ENCODE measurements at places on chromosomes 5 and 9. TPM values are rescaled to one million over a fixed set of nuclear protein-coding genes. Genes with fewer than 3 reads are reported as not detected.

HRCT1 gene
- total RNA-seq: not detected

EQTN gene
- not detected for total RNA-seq

PCDHGA6 gene
- total RNA-seq: 0.50 TPM

CSF1R gene
- total RNA-seq: not detected

CDO1 gene
- 6.9 TPM for total RNA-seq

GPR107 gene
- total RNA-seq: 50.7 TPM

PTPN3 gene
- 3.1 TPM for total RNA-seq

SYNPO gene
- total RNA-seq: 4.2 TPM

S1PR3 gene
- 99.1 TPM for total RNA-seq

NIPAL4 gene
- 0.09 TPM for total RNA-seq

PSAT1 gene
- 75.7 TPM for total RNA-seq

WDR5 gene
- 53.8 TPM for total RNA-seq

PCDHB14 gene
- 2.6 TPM for total RNA-seq

SPINK4 gene
- 1.2 TPM for total RNA-seq

ORM2 gene
- 0.59 TPM for total RNA-seq

DNA sequence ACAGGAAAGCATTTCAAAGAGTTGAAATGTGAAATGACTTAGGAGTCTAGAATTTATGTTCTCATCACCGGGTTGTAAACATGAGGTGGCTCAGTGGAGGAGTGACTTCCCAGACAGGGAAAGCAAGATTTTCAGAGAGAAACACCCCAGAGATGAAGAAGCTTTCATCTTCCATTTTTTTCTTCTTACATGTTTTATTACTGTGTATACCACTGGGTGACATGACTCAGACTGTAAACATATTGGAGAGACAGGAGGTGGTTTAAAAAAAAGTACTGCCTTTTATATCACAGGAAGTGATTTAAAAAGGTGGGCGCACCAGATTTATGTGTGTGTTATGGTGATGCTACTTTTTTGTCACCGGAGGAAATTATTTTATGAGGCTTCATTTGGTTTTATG, 209.1 kb upstream of the TUT7 start:
- no peak overlapping the region for H3K27ac ChIP-seq
- DNase-seq: no peak
- no peaks in the 10 kb centered on the region for H3K36me3 ChIP-seq
- no peaks in the 10 kb centered on the region for H3K27me3 ChIP-seq

DNA sequence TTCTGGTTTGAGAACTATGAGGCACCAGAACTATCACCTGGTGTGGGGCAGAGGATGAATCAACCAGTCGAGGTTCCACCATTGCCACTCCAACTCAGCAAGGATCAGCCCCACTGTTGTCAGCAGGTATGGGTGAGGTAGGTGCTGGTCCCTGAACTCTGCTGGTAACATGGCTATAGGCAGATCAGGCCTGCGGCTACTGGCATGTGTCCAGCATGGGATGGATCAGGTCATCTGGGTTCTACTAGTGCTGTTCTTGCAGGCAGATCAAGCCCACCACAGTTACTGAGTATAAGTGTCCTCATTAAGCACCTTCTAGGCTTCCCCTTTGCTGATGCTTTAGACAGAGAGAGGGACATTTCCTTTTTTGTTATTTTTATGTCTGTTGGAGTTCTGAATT, 71.7 kb downstream of the GABRA6 start:
- H3K36me3 ChIP-seq: no peaks in the 10 kb centered on the region
- no peak overlapping the region for H3K4me3 ChIP-seq
- DNase-seq: no peak
- no peak overlapping the region for H3K27ac ChIP-seq

DNA sequence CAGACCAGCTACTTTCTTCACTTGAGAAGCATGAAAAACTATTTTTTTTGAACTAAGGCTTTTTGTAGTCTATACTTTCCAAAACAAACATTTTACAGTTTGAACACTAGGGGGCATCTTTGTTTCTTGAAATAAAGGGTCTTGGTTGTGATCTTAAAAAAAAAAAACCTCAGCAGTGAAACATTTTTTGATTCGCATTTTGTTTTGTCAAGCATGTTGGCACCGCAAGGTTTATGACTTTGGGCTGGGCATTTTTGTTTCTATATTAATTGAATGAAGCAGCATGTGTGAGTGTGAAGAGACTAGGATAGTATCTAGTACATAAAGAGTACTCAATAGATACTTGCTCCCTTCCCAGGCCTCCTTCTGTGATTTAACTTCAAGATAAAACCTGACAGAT, 31.6 kb upstream of the ACOT12 start:
- H3K27me3 ChIP-seq: no peaks in the 10 kb centered on the region
- DNase-seq: no peak
- no peak overlapping the region for H3K27ac ChIP-seq
- no peak overlapping the region for H3K4me3 ChIP-seq

DNA sequence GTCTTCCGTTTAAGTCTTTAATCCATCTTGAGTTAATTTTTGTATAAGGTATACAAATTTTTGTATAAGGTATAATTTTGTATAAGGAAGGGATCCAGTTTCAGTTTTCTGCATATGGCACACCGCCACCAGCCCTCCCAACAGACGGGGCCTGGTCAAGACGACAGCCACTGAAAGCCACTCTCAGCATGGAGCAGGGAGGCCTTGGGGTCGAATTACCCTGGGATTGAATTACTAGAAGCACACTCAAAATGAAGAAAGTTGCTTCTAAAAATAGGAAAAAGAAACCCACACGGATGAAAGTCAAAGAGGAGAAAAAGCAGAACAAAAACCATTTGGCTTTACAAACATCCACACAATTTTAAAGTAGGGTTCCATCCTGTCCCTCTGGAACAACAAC, 586.2 kb upstream of the ADAMTS16 start:
- H3K4me1 ChIP-seq: peaks cover 3% of the 10 kb centered on the region
- H3K36me3 ChIP-seq: no peaks in the 10 kb centered on the region
- no peak overlapping the region for H3K4me3 ChIP-seq
- no peak for DNase-seq
- no peaks in the 10 kb centered on the region for H3K27me3 ChIP-seq

- H3K27me3 ChIP-seq: no peaks in the 10 kb centered on the region
- H3K4me1 ChIP-seq: peaks cover 6% of the 10 kb centered on the region
- no peak for DNase-seq
These were observed 58.4 kb upstream of the STK32A start for GRCh38 chr5:147176422-147176821.

GRCh38 chr9:121172726-121173487, 28.8 kb downstream of the RAB14 start:
- no peak overlapping the region for H3K27ac ChIP-seq
- no peak overlapping the region for H3K4me3 ChIP-seq
- peaks cover 2% of the 10 kb centered on the region for H3K4me1 ChIP-seq
- no peak for DNase-seq
- H3K27me3 ChIP-seq: no peaks in the 10 kb centered on the region

GRCh38 chr5:150152636-150153462, 2.8 kb downstream of the PDGFRB start:
- no peaks in the 10 kb centered on the region for H3K27me3 ChIP-seq
- H3K4me3 ChIP-seq: no peak overlapping the region
- no peak overlapping the region for H3K27ac ChIP-seq
- H3K36me3 ChIP-seq: no peaks in the 10 kb centered on the region

- H3K4me3 ChIP-seq: no peak overlapping the region
- DNase-seq: no peak
- H3K27ac ChIP-seq: no peak overlapping the region
These were observed 13.2 kb upstream of the LHX2 start for GRCh38 chr9:123998278-123998925.

DNA sequence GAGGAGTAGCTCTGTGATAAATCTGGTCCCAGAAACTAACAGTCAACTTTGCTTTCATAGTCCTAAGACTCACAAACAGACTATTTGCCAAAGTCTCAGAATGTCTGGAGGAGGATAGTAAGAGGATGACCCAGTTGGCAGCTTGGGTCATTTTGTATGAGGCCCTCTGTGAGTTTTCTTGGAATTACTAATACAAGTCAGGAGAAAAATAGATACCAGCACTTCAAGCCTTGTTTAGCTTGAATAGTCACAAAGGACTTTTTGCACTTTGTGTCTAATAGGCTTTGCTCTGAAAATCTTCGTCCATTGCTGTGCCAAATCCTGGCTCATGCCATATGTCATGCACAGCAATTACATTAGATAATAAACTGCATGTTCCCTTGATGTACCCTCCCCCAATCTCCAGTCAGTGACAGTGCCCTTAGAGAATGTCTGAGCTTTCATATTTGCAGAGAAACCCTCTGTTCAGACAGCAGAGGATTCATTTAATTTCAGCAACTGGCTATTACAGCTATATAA, 612.8 kb downstream of the CSNK1G3 start:
- no peaks in the 10 kb centered on the region for H3K27me3 ChIP-seq
- no peak for DNase-seq
- H3K4me1 ChIP-seq: no peaks in the 10 kb centered on the region

GRCh38 chr5:154778534-154778933, 23.4 kb downstream of the LARP1 start:
- H3K4me1 ChIP-seq: peaks cover 12% of the 10 kb centered on the region
- no peak overlapping the region for H3K4me3 ChIP-seq
- no peaks in the 10 kb centered on the region for H3K27me3 ChIP-seq
- no peak for DNase-seq

- no peaks in the 10 kb centered on the region for H3K36me3 ChIP-seq
- no peaks in the 10 kb centered on the region for H3K27me3 ChIP-seq
- no peak overlapping the region for H3K4me3 ChIP-seq
- no peak overlapping the region for H3K27ac ChIP-seq
- no peaks in the 10 kb centered on the region for H3K4me1 ChIP-seq
These were observed 375.8 kb upstream of the ST8SIA4 start for GRCh38 chr5:101278917-101279316.

DNA sequence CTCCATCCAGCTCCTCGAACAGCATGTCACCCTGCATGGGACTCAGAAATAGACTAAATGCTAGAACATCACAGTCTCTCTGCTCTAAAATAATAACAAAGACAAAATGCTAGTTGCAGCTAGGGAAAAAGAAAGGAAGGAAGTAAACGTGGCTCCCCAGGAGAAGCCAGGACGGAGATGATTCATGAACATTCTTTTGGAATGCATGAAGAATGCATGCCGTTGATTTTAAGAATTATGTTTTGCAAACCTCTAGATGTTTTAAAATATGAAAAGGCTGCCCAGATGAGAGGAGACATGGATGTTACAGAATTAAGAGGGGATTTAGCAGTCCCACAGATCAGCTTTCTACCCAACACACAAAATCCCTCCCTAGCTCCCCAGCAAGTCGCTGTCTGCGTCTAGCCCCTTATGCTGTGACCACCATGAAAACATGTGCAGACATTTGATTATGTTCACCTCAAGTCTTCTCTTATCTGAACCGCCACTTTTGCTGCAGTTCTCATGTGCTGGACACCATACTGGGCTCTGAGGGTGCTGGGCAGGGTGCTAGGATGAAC, 139.4 kb upstream of the LMX1B start:
- peaks cover 6% of the 10 kb centered on the region for H3K4me1 ChIP-seq
- no peak overlapping the region for H3K27ac ChIP-seq
- no peak overlapping the region for H3K4me3 ChIP-seq
- DNase-seq: no peak
- H3K36me3 ChIP-seq: no peaks in the 10 kb centered on the region

DNA sequence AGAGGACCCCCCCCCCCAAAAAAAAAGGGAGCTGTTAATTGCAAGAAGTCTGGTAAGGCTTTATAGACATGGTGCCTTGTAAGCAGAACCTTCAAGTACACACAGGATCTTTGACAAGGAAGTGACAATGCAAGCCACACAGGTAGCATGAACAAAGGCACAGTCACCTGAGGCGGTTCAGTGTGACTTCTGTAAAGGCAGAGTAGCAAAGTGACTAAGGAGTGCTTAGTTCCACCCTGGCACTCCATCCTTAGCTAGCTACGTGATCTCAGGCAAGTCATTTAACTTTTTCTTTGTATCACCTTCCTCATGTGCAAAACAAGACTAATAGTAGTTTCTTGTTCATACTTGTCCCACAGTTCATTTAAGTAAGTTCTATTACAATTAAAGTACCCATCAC, 282.0 kb downstream of the PRELID2 start:
- DNase-seq: no peak
- H3K27me3 ChIP-seq: no peaks in the 10 kb centered on the region
- H3K4me1 ChIP-seq: no peaks in the 10 kb centered on the region
- H3K36me3 ChIP-seq: no peaks in the 10 kb centered on the region
- no peak overlapping the region for H3K27ac ChIP-seq

- DNase-seq: no peak
- no peaks in the 10 kb centered on the region for H3K27me3 ChIP-seq
- no peaks in the 10 kb centered on the region for H3K36me3 ChIP-seq
- H3K27ac ChIP-seq: no peak overlapping the region
- H3K4me3 ChIP-seq: no peak overlapping the region
- H3K4me1 ChIP-seq: peaks cover 8% of the 10 kb centered on the region
These were observed 94.8 kb downstream of the ARRDC3 start for GRCh38 chr5:91288118-91288916.

- no peak overlapping the region for H3K27ac ChIP-seq
- peak; percentile 73 for DNase-seq
- no peaks in the 10 kb centered on the region for H3K27me3 ChIP-seq
- peaks cover 15% of the 10 kb centered on the region for H3K4me1 ChIP-seq
- H3K4me3 ChIP-seq: peak overlapping the region; percentile 56
These were observed 49.9 kb downstream of the USP20 start for GRCh38 chr9:129885018-129885669.

DNA sequence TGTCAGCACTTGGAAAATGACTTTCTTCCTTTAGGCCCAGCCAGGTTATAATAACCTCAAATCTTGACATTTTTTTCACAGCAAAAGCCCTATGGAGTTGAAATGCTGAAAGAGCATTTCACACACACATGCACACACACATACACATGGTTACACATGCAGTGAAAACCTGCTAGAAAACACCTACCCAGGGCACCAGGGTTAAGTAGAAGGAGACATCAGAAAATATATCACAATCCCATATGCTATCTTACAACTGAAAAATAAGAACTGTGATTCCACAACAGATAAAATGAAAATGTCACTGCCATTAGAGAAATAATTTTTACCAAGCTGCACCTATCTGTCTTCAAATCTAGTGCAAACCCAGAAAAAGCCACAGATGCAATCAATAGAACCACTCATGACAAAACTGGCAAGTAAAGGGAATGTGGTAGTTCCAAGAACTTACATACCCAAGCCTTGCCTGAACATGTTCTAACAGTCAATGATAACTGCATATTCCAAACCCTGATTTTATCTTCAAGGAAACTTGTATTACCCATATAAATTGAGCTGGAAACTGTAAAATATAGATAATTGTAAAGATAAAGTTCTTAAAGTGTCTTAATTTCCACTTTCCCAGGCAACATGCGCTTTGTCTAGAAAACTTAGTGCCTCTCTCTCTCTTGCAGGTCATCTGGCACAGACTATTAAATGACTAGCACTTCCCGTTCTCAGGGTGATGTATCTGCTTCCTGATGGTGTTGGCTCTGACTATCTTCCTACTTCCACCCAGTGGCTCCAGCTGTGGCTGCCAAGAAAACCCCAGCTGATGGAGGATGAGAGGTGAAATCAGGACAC, 250.2 kb upstream of the PTGER4 start:
- no peak overlapping the region for H3K4me3 ChIP-seq
- no peaks in the 10 kb centered on the region for H3K27me3 ChIP-seq
- no peak for DNase-seq
- H3K4me1 ChIP-seq: no peaks in the 10 kb centered on the region

DNA sequence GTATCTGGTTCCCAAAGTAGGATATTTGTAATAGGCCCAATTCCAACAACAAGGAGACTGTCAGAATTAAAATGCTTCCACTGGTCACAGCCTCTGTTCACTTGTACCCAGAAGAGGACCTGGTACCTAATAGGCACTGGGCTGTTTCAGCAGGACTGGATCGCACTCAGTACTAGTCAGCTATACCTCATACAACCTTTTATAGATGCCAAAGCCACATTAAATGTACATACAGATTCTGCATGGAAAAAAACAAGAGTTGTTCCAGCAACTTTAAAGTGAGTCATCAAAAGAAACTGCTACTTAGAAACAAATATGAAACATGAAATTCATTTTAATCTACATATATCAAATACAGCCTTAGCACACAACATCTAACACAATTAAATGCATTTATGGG, 87.5 kb downstream of the GPR21 start:
- DNase-seq: no peak
- H3K4me3 ChIP-seq: no peak overlapping the region
- no peaks in the 10 kb centered on the region for H3K27me3 ChIP-seq
- H3K27ac ChIP-seq: no peak overlapping the region

All from endodermal cell (in vitro differentiated cells).